ENCODE measurements at places on chromosomes 11 and 22. TPM values are rescaled to one million over a fixed set of nuclear protein-coding genes. Genes with fewer than 3 reads are reported as not detected.

DNA sequence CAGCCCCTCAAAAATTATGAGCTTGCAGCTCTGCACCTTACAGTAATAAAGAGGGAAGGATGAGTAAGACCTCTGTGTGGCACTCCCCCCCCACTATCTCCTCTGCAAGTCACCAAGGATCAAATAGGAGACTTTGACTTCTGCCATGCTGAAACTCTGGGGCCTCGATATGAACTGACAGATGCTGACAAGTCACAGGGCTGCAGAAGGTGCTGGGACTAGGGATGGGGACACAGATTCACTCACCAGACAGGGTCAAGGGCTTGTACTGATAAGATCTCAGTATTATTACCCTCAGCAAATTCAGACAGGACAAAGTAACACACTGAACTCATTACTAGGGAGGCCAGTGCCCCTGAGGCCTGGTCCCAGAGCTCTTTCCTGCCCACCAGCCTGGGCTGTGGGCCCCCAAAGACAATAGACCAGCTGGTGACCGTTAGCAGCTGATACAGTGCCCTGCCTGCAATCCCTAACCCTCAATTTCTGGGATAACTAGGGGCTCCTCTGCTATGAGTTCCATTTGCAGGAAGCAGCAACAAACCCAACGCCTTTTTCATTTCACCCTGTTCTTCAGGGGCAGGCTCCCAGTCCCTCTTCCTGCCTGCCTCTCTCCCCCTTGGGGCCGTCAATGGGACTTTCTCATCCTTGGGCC, 20.1 kb downstream of the TMPRSS13 start:
- H3K36me3 ChIP-seq: no peaks in the 10 kb centered on the region
- DNase-seq: peak; percentile 24
- no peak overlapping the region for H3K27ac ChIP-seq
- peaks cover 10% of the 10 kb centered on the region for H3K4me1 ChIP-seq
- peaks cover 1% of the 10 kb centered on the region for H3K27me3 ChIP-seq
- H3K4me3 ChIP-seq: no peak overlapping the region

- peaks cover 4% of the 10 kb centered on the region for H3K36me3 ChIP-seq
- peak overlapping the region; percentile 58 for H3K27ac ChIP-seq
- H3K4me1 ChIP-seq: peaks cover 51% of the 10 kb centered on the region
- peak; percentile 96 for DNase-seq
- H3K4me3 ChIP-seq: peak overlapping the region; percentile 81
These were observed 1.9 kb downstream of the TIRAP start for GRCh38 chr11:126284829-126285228.

DNA sequence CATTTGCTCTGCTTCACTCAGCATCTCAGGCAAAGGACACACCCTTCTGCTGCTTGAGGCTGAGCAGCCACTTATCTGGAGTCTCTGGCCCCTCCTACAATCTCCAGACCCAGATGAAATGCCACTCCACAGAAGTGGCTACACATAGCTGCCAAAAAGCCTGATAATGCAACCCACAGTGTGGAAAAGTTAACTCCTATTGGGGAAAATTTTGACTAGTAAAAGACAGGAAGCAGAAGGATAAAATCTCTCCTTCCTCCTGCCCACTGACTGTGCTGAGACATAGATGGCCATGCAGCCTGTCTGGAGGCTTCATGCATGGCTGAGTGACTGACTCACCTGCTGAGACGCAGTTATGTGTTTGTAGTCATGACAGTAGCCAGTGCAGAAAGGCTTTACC, 92.3 kb upstream of the TEAD1 start:
- no peak overlapping the region for H3K27ac ChIP-seq
- H3K4me3 ChIP-seq: no peak overlapping the region
- H3K4me1 ChIP-seq: no peaks in the 10 kb centered on the region
- peaks cover 3% of the 10 kb centered on the region for H3K27me3 ChIP-seq
- H3K36me3 ChIP-seq: no peaks in the 10 kb centered on the region

GRCh38 chr22:44182588-44183286, 2.0 kb downstream of the PARVG start:
- peaks cover 20% of the 10 kb centered on the region for H3K4me1 ChIP-seq
- no peaks in the 10 kb centered on the region for H3K27me3 ChIP-seq
- H3K27ac ChIP-seq: peak overlapping the region; percentile 97
- H3K4me3 ChIP-seq: peak overlapping the region; percentile 86

DNA sequence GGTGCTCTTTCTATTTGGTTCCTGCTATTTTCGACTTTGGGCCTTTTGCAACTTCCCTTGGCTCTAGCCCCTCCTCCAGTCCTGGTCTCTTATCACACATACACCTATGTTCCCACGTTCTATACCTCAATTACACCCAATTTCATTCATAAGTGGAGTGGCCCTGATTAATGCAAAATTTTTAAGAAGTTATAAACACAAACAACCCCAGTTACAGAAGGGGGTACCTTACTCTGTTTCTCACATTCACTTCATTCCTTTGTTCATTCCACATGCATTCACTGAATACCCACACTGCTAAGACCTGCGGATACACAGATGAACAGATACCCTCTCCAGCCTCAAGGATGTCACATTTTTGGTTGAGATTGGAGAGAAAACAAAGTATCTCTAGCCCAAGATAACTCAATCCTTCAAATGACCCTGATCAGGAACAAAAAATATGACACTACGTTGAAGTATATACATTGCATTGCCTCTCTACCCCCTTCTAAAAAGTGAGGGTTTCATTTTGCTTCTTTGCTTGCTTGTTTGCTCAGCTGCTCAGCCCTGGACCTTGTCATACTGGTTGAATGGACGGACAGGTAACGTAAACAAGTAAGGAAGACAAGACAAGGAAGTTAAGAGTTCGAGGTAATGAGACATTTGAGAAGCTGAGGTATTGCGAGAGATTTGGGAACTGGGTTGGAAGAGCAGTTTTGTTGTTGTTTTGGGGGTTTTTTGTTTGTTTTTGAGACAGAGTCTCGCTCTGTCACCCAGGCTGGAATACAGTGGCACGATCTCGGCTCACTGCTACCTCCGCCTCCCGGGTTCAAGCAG, 3.6 kb upstream of the VPS37C start:
- DNase-seq: no peak
- H3K27ac ChIP-seq: peak overlapping the region; percentile 88
- H3K4me3 ChIP-seq: no peak overlapping the region
- H3K4me1 ChIP-seq: peaks cover 49% of the 10 kb centered on the region
- no peaks in the 10 kb centered on the region for H3K27me3 ChIP-seq
- H3K36me3 ChIP-seq: no peaks in the 10 kb centered on the region

DNA sequence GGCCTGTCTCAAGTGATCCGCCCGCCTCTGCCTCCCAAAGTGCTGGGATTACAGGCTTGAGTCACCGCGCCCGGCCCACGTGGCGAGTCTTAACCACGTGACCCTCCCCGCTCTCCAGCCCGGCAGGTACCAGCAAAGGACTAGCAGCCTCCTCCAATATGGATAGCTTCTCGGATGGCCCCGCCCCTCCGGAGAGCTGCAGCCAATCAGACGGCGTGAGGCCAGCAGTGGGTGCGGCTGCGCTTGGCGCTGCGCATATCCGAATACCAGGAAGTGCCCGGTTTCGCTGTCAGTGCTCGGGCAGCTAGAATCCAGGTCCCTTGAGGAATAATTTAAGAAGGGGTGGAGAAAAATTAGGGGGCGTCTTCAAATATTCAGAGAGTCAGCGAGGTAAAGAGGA, 14.7 kb upstream of the PISD start:
- no peaks in the 10 kb centered on the region for H3K27me3 ChIP-seq
- peak overlapping the region; percentile 76 for H3K4me3 ChIP-seq
- peak; percentile 95 for DNase-seq

DNA sequence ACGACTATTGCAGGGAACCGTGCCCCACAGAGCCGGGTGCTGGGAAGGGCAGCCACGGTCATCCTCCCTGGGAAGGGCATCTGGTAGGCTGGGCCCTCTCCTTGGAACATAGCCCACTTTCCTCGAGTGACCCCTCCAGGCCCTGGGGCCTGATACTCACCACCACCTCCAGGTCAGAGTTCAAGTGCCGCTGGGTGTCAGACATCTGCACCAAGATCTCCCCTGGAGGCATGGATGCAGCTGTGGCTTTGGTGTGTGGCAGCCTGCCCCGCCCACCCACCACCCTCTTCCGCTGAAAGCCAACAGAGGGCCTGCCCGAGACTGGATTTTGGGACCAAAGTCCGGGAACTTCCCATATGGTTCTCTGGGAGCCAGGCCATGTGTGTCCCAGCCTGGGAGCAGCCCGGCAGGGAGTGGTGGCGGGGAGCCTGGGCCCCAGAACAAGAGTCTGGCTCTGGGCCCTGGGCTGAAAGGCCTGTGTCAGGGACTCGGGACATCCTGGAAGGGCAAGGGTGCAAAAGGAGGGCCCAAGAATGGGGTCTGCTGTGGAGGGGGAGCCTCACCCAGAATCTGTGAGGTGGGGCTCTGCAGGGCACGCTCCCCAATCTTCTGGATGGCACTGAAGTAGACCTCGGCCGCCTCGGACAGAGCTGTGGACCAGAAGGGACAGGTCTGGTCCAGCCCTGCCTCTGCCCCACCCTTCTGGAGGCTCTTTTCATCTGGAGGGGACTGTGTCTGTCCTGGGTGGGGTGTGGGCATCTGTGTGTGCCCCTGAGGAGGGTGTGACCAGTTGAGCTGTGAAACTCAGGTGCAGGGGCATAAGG, 2.6 kb downstream of the BAIAP2L2 start:
- H3K4me1 ChIP-seq: peaks cover 4% of the 10 kb centered on the region
- no peak overlapping the region for H3K4me3 ChIP-seq
- no peaks in the 10 kb centered on the region for H3K27me3 ChIP-seq
- H3K27ac ChIP-seq: no peak overlapping the region
- DNase-seq: no peak

DNA sequence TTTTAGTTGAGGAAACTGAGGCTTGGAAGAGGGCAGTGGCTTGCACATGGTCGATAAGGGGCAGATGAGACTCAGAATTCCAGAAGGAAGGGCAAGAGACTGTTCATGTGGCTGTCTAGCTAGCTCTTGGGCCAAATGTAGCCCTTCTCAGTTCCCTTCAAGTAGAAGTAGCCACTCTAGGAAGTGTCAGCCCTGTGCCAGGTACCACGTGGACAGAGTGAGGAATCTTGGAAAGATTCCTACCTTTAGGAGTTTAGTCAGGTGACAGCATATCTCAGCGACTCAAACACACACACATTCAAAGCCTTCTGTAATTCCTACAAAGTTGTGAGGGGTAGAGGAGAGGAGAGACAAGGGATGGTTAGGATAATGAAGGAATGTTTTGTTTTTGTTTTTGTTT, 18.3 kb downstream of the PIK3IP1 start:
- H3K4me1 ChIP-seq: peaks cover 64% of the 10 kb centered on the region
- no peak for DNase-seq
- no peak overlapping the region for H3K4me3 ChIP-seq
- H3K36me3 ChIP-seq: peaks cover 56% of the 10 kb centered on the region
- no peaks in the 10 kb centered on the region for H3K27me3 ChIP-seq
- no peak overlapping the region for H3K27ac ChIP-seq

DNA sequence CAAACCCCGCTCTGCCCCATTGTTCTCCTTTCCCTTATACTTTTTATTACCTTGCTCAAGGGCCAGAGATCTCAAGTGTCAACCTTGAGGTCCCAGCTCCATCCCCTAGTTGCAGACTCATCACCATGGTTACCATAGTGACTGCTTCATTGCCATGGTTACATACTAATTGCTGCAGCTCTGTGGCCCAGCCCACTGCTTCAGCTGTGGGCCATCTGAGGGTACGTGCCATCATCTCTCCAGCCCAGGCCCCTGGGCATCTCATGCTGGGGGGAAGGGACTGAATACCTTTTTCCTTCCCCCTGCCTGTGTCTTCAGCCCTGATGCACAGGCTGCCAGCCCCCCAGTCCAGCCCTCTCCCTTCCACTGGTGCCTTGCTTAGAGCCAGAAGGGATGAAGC, 22.2 kb downstream of the TREH start:
- peaks cover 8% of the 10 kb centered on the region for H3K4me1 ChIP-seq
- no peak for DNase-seq
- no peaks in the 10 kb centered on the region for H3K36me3 ChIP-seq
- H3K4me3 ChIP-seq: no peak overlapping the region
- H3K27me3 ChIP-seq: no peaks in the 10 kb centered on the region
- H3K27ac ChIP-seq: no peak overlapping the region

- no peaks in the 10 kb centered on the region for H3K27me3 ChIP-seq
- no peak for DNase-seq
- H3K4me3 ChIP-seq: no peak overlapping the region
- peaks cover 2% of the 10 kb centered on the region for H3K4me1 ChIP-seq
- H3K27ac ChIP-seq: no peak overlapping the region
These were observed 45.7 kb downstream of the NAT10 start for GRCh38 chr11:34151166-34151565.

GRCh38 chr11:69874984-69875624, 55.9 kb upstream of the FGF3 start:
- H3K4me3 ChIP-seq: no peak overlapping the region
- H3K4me1 ChIP-seq: no peaks in the 10 kb centered on the region
- no peak for DNase-seq
- no peaks in the 10 kb centered on the region for H3K36me3 ChIP-seq
- peaks cover 4% of the 10 kb centered on the region for H3K27me3 ChIP-seq

DNA sequence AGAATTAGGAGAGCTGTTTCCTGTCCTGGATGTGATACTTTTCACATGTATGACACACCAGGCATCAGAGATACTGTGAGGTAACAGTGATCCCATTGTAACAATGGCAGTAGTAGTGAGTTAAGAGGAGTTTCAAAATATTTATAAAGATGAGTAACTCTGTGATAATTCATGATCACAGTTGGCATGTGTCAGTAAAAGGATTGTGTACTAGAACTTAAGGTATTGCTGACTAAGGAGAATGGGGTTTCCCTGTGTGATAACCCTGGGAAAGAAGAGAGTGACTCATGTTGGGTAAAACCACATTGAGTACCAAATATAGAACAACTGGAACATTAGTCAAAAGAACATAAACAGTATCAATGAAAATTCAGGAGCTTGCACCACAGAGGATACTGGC, 22.9 kb upstream of the SLC5A1 start:
- H3K4me1 ChIP-seq: peaks cover 8% of the 10 kb centered on the region
- H3K36me3 ChIP-seq: no peaks in the 10 kb centered on the region
- no peak for DNase-seq
- H3K27me3 ChIP-seq: peaks cover 26% of the 10 kb centered on the region
- H3K4me3 ChIP-seq: no peak overlapping the region

- no peak for DNase-seq
- no peak overlapping the region for H3K4me3 ChIP-seq
- peaks cover 3% of the 10 kb centered on the region for H3K27me3 ChIP-seq
- no peaks in the 10 kb centered on the region for H3K4me1 ChIP-seq
These were observed 174.1 kb downstream of the FAM181B start for GRCh38 chr11:82559609-82560008.

DNA sequence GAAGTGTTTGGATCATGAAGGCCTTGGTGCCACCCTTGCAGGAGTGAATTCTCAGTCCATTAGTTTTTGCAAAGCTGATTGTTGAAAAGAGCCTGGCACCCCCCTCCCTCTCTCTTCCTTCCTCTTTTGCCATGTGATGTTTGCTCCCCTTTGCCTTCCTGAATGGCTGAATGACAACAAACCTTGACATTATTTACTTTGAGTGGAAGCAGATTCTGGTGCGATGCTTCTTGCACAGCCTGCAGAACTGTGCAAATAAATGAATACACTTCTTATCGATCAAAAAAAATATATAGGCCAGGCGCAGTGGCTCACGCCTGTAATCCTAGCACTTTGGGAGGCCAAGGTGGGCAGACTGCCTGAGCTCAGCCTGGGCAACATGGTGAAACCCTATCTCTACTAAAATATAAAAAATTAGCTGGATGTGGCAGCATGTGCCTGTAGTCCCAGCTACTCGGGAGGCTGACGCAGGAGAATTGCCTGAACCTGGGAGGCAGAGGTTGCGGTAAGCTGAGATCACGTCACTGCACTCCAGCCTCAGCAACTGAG, 2.0 kb upstream of the NARS2 start:
- H3K4me1 ChIP-seq: peaks cover 22% of the 10 kb centered on the region
- peaks cover 6% of the 10 kb centered on the region for H3K36me3 ChIP-seq
- H3K27me3 ChIP-seq: no peaks in the 10 kb centered on the region

The KCNQ1OT1 gene
- 0.16 TPM for total RNA-seq

The FAM118A gene
- total RNA-seq: 29.0 TPM

The HTR3B gene
- total RNA-seq: not detected

The TSGA10IP gene
- total RNA-seq: not detected

The C11orf97 gene
- not detected for total RNA-seq

The DDIAS gene
- total RNA-seq: 23.5 TPM

The C22orf31 gene
- total RNA-seq: not detected

The ART1 gene
- total RNA-seq: not detected

The TTLL1 gene
- 5.7 TPM for total RNA-seq

Measured in activated CD4-positive, alpha-beta T cell treated with anti-CD3 and anti-CD28 coated beads for 36 hours (primary cell).